NCI-H2227 treated with DMSO at 0.1 percent for 48 hours (cell line): ENCODE measurements at places on chromosomes 6 and 20.

DNA sequence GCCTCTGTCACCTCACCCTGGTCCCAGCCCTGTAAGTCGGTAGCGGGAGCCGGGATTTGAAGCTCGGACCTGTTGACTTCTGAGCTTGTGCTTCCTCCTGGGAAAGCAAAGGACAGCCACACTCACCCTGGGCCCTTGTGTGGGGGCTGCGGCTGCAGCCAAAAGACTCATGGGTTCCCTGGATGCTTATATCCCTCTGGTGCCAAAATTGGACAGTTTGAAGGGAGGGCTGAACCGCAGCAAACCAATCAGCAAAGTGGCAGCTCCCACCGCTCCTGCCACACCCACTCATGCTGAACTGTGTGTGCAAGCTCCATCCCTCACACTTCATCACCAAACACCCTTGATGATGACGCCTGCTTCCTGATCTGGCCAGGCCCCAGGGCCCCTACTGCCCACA, 3.9 kb upstream of the CCN5 start:
- no peak for DNase-seq

DNA sequence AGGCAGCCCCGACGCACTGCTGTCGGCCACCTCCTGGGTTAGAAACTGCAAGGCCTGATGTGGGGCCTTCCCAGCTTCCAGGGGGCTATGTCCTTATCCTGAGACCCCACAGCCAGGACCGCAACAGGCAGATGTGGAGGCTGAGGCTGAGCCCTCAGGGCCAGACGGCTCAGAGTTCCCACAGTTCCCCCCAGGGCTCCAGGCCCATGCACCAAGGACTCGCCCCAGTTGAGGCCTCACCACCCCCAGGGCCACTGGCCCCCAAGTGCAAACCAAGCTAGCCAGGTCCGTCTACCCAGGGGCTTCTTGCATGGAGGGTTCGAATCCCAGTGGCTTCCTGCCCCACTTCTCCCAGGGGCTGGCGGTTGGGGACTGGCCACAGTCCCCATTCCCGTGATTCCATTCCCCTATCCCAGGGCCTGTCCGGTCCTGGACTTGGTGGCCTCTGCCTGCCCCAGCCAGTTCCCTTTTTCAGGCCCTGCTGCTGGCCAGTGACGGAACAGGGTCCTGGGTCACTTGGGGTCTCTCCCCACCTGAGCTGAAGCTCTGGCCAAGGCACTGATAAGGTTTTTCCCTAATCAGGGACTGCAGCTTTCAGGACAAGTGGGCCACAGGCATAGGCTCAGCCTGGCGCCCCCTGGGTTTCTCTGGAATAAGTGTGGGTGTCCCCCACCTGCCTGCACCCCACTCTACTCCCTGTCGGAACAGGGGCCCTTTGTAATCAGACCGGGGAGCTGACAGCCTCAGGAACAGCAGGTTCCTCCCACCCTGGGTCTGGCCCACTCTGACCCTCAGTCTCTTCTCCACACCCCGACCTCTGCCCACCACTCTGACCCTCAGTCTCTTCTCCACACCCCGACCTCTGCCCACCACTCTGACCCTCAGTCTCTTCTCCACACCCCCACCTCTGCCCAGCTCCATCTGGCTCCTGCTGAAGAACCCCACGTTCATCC, 22.0 kb downstream of the SLCO4A1 start:
- no peak for DNase-seq

- no peak for DNase-seq
These were observed 28.5 kb upstream of the BMP6 start for GRCh38 chr6:7697432-7697819.

DNA sequence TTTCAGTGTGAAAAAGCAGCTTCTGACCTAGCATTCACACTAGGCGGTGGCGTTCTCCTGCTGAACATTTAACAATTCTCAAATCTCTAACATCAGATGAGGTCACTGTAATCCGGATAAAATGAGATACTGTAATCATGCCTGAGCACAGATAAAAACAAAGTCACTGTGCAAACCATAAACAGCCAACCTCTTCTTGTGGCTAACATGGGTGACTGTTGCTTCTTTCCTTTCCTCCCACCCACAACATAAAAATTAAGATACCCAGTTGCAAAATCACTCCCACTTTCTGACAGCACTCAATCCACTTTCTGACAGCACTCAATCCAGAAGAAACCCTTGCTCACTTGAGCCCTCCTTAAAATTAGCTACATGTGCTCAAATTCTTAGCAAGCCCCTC, 11.5 kb upstream of the ALDH8A1 start:
- no peak for DNase-seq

DNA sequence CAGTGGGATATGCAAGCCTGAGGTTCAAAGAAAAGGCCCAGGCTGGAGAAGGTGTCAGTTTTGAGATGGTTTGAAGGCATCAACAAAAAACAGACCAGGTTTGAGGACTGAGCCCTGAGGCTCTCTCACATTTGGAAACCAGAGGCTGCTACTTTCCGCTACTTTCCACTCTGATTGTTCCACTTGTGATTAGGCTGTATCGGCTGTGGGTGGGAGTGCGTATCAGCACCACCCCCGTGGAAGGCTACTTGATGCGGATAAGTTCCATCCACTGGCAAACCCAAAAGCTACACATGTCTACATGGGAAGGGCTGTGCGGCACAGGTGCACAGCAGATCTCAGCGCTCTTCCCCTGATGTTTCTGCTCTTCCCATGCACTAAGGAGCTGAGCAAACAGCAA, 198.7 kb downstream of the GMPR start:
- DNase-seq = no peak

DNA sequence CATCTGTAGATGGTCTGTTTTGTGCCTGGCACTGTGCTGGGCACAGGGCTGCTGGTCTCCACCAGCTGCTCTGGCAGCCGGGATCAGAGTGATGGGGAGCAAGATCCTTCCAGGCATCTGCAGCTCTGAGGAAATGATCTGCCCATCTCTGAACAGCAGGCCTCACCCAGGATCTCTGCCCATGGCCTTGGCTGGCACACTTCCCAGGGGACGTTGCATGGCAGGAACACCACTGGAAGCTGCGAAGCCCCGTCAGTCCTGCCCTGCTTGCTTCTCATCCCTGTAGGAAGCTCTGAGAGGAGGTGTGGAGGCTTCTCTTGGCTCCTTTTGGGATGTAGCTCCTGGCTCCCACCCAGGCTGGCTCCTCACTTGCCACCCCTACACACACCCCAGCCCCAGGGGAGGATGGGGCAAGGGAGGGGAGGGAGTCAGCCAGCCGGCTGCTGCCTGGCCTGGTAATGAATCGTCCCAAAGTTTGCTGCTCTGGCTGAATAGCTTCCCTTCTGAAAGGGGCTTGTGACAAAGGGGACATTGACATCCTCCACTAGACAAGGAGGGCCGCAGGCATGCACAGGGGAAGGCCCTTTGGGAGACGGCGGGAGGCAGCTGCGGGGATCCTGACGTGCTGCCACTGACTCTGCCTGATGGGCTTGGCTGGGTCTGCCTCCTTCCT, 108.9 kb downstream of the VEGFA start:
- no peak for DNase-seq

DNA sequence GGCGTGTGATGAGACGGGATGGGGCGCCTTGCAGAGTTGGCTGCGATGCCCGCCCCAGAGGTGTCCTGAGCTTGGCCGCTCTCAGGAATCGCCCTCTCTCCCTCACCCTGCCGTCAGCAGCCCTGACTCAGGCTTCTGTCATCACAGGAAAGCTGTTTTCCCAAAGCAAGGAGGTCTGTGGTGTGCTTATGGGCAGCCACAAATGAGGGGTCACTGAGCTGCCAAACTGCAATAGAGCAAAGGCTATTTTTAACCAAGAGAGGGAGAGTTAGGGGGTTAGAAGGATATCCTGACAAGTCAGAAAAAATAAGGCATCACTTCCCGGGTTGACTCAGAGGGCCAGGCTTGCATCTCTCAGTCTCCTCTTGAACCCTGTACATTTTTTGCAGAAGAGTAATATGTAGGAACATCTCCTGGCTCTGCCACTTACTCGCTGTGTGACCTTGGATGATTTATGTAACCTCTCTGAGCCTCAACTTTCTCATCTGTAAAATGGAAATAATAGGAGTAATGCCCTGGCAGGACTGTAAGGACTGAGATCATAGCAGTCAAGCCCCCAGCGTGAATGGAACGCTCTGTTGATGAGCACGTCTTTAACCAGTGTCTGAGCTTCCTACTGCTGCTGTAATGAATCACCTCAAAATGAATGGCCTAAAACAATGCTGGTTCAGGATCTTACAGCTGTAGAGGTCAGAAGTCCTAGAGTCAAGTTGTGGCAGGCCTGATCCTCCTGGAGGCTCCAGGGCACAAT, 181.9 kb downstream of the NFATC2 start:
- DNase-seq = no peak

DNA sequence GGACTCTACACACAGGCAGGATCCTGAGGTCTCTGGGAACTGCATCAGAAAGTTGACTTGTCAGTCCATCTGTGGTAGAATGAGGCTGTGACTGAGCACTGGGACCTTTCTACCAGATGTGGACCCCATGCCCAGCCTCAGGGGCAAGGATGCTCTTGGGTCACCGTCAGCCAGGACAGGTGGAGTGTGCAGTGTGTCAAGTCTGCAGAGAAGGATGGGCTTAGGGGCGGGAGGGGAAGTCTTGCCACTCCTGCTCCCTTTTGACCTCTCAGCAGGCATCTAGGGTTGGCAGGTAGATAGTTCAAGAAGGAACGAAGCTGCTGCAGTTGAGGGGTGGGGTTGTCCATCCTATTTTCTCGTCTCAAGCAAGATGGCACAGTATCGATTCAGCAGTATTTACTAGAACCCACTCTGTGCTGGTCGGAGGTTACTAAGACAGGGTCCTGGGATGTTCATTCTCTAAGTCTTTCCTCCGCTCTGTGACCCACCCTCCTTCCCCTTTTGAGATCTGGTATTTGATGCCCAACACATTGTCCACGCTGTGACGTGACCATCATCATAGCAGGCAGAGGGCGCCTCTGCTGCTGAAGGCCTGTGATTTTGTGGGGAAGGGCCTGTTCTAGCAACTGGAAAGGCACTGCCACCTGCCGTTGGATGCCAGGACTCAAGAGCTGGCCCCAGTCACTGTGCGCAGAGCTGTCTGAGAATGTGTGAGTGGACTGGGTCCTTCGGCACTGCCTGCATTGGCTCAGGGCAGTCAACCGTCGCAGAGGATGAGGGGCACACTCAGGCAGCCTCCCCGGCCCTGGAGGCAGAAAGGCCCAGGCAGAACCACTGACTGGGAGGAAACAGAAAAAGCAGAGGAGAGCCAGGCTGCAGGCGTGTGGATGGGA, 23.2 kb downstream of the RBCK1 start:
- peak; percentile 73 for DNase-seq

- no peak for DNase-seq
These were observed 84.3 kb upstream of the RALY start for GRCh38 chr20:33909331-33909921.

GRCh38 chr6:22071270-22072041, 225.4 kb downstream of the PRL start:
- no peak for DNase-seq

DNA sequence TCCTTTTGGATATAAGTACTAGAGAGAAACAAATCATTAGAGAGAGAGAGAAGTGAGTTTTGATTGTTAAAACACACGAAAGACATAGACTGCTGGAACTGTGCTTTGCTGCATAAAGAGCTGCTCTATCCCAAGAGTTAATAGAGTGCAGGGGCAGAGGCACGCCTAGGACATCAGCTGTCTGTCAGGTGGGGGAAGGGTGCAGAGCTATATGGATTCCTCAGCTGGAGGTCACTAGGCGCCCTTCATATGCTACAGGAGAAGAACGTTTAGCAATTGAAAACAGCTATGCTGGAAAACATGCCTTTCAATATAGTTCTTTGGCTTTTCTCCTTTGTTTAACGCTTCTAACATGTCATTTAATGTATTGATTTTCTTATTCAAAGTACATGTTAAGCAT, 169.0 kb upstream of the MCHR2 start:
- peak; percentile 55 for DNase-seq

DNA sequence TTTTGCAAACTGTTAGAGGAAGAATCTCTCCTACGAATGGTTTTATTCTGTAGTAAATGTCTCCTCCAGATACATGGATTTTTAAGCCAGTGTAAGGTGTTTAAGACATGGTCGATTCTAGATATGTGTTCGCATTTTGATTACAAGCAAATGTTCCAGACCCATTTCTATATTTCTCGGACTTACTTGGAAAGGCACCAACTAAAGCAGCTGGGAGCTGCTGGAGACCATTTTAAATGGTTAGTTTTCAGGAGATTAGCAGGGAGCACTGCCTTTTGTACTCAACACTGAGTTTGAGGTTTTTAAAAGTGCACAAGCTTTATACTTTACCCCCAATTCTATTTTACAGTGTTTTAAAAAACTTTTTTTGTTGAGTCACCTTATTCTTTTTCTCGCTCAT, 857.0 kb downstream of the KIF16B start:
- DNase-seq = no peak

GRCh38 chr6:118843685-118844390, 50.1 kb upstream of the ASF1A start:
- DNase-seq = no peak

- no peak for DNase-seq
These were observed 44.9 kb upstream of the SUPT3H start for GRCh38 chr6:45422503-45423110.

DNA sequence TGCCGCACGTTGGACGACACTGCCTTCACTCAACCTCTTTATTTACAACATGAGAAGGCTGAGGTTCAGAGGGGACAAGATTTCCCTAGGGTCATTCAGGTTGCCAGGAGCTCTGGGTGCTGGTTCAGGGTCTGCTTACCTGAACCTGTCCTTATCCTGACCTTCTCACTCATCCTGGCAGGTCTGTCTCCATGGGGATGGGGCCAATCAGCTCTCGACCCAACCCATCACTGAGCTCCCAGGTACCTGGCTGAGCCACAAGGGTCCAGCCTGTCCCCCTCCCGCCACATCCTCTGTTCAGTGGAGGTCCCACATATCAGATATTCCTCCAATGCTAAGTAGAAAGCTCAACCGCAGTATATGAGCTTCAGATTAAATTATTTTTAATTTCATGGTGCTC, 225.6 kb downstream of the ANKRD60 start:
- no peak for DNase-seq

- DNase-seq = no peak
These were observed 16.2 kb downstream of the HLA-DPB1 start for GRCh38 chr6:33091957-33092356.

- DNase-seq = no peak
These were observed 57.8 kb downstream of the PDSS2 start for GRCh38 chr6:107401573-107401972.

DNA sequence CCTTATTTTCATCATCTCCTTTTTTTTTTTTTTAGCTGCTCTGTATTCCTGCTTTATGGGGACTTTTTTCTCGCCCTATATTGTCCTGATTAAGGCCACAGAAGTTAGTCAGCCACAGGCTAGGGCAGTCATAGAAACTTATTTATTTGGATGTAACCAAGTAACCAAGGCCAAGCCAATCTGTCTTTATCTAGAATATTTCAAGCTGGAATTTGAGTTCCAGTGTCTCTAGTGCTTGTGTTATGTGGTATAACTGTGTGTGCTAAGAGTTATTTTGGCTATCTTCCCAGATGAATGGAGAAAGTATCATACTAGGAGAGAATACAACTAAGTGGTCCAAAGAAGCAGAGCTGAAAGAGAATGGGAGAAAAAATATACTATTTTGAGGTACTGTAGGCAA, 751.5 kb downstream of the CBLN4 start:
- DNase-seq = no peak
